NCI-H526 (cell line): ENCODE measurements at places on chromosomes 2 and 18.

DNA sequence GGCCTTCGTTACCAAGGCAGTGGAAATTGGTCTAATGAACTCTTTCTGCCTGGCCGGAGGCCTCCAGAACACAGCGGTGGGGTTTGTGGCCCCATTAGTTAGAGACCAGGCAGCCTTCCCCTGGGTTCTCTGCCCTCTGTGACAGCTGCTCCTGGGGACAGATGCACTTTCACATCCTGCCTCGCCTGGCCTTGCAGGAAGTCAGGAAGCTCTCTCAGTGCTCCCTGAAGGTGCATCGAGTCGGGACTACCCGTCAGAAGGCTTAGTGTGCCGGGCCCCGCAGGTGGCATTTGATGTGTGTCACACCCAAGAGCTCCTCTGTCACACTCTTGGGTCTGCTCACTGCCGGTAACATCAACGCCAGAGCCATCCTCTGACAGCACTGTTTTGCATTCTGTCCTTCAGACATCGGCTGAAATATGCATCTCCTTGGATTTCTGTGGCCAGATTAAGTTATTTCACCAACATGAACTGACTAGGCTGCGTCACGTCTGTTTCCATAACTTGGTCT lies 158.3 kb downstream of the LDLRAD4 start:
- DNase-seq = no peak

- DNase-seq = no peak
Observed at GRCh38 chr2:182444170-182444569, 17.3 kb upstream of the PDE1A start.

DNA sequence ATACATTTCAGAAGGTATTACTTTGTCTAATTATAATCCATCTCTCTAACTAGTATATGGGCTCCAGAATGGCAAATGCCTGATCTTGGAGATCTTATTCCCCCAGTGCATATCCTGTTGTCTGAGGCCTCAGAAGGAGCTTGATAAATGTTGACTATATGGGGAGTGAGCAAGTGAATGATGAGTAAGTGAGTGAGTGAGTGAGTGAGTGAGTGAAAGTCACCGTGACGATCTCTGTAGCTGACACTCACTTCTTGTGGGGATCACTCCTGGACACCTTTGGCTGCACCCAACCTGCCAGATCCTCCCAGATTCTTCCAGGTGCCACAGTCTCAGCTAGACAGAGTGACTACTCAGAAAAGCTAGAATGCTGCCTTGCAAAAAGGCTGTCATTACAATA lies 2.8 kb downstream of the XDH start:
- no peak for DNase-seq

- no peak for DNase-seq
Observed at GRCh38 chr18:9835825-9836224, 49.9 kb upstream of the TXNDC2 start.

GRCh38 chr18:57767259-57768050 lies 35.7 kb downstream of the ATP8B1 start:
- DNase-seq = no peak

DNA sequence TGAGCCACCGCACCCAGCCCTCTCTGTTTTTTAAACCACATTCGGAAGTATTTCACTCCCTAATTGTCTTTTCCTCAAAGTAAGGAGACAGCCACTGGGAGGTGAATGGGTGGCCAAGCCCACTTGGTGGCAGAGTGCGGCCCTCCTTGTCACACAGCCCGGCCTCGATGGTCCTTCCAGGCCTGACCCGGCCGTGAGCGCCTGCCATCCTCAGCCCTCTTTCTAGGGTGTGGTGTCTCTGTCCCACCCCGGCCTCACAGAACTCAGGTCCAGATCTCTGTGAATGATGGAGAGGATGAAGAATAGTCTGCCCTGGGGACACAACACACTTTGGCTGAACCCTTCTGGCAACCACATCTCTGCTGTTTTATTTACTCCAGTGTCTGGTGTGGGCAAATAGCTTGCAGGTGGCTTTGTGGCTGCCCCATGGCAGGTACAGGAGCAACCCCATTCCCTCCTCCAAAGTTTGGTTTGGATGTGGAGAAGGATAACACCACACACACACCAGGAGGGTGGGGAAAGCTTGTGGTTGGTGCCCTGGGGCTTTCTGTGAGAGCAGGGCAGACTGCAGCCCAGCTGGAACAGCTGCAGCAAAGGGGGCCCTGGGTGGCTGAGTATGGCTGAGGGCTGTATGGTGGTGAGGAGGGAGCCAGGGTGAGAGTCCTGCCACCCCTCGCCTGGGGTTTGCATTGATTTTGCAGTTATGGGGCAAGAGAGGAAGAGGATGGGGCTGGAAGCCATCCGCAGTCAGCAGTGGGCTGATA lies 88.6 kb downstream of the FAM168B start:
- DNase-seq = no peak

DNA sequence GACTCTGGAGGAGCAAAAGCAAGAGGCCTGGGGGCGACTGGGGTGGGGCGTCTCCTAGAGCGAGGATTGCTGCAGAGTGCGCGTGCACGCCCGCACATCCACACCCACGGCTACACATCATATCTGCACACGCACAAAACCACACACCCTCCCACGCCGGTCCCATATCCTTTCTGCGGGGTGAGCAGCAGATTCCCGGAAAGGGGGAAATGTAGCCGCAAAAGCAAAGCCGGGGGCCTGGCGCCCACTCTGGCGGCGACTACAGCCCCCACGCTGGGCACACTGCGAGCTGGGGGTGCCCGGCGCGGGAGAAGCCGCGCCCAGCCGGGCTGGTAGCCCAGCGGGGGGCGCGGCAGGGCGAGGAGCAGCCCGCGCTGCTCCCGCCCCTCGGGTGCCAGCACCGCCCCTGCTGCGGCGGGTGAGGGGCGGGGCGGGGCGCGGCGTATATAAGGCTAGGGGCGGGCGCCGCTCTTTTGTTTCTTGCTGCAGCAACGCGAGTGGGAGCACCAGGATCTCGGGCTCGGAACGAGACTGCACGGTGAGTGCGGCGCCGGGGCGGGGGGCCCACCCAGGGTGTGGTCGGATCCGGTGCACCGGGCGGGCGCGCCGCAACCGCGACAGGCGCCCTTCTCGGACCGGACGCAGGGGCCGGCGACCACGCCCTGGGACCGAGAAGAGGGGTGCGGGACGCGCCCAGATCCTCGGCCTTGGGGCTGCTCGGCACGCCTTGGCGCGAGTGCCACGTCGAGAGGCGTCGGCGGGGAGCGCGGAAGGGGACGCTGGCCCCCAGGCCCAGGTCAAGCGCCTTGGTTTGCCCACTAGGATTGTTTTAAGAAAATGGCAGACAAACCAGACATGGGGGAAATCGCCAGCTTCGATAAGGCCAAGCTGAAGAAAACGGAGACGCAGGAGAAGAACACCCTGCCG lies at the start of gene TMSB10:
TMSB10 (plus strand) TSS at position 476 of the 927 bp plus-strand sequence.
- peak; percentile 82 for DNase-seq

DNA sequence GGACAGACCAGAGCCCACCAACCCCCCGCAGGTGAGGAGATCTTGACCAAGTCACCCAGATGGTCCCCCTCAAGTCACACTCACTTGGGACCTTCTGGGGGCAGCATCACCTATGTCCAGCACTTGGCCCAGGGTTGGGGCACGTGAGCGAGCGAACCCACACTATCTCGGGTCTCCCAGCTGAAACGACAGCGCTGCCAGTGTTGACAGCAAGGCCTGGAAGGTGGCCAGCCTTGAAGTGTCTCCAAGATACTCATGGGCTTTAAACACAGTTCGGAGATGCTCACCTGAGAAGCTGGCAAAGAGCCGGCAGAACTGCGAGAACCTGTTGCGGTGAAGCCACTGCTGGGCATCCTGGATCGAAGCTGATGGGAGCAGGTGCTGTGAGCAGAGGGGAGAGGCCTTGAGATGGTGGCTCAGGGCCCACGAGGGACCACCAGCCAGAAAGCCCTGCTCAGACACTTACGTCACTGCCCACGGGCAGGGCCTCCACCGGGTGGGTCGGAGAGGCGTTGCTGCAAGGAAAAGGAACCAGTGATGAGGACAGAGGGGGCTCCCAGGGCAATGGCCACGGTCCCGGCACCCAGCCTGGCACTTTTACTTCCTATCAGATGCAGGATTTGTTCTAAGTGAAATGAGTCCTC lies 47.5 kb downstream of the TFCP2L1 start:
- no peak for DNase-seq

DNA sequence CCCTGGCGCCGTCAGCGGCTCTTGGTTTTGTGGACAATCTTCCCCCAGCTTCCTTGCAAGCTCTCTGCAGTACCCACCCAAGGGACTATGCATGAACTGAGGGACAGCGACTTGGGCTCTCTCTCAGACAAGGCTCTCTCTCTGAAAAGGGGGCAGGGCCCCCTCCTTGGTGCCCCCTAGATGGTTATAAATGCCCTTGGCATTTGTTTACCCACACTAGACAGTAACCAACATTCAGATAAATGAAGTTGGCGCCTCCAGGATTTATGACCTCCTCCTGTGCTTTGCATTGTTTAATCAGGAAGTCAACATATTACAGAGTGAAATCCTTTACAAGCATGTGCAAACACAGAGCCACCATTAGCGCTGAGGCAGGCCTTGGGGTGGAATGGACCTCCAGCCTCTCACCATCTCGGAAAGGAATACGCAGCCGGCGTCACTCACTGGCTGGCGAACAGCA lies 547.4 kb upstream of the ID2 start:
- peak; percentile 80 for DNase-seq

DNA sequence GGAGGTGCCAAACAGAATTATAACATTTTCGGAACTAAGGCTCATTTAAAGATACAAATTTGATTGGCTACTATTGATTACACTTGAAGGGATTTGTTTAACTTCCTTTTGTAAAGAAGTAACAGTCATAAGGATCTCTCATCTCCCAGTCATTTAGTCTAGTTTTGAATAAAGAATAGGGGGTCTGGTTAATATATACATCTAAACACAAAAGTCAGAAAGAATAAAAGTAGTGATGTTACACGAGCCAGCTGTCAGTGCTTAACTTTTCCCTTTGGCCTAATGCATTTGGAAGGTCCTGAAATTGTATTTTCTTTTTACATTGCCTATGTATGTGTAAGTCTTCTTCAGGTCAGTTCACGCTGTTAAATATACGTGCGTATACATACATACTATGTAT lies 8.1 kb downstream of the SEPTIN2 start:
- no peak for DNase-seq

- no peak for DNase-seq
Observed at GRCh38 chr2:30665761-30666265, 141.4 kb downstream of the CAPN13 start.

GRCh38 chr2:106356291-106356690 lies 111.9 kb downstream of the RGPD3 start:
- DNase-seq = no peak

DNA sequence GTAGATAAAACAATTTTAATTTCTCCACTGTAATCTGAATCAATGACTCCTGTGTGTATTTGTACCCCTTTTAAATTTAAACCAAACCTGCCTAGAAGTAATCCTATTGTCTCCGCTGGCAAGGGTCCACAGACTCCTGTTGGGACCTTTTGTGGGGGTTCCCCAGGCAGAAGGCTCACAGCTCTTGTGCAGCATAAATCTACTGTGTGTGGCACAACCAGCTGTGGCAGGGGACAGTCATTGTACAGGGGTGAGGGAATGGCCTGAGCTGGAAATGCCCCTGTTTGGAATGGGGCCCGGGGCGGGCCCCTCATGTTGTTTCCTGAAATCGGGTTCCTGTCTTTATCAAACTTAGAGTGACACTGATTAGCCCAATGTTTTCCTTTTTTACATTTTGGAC lies 318.2 kb upstream of the FAM98A start:
- DNase-seq = no peak

DNA sequence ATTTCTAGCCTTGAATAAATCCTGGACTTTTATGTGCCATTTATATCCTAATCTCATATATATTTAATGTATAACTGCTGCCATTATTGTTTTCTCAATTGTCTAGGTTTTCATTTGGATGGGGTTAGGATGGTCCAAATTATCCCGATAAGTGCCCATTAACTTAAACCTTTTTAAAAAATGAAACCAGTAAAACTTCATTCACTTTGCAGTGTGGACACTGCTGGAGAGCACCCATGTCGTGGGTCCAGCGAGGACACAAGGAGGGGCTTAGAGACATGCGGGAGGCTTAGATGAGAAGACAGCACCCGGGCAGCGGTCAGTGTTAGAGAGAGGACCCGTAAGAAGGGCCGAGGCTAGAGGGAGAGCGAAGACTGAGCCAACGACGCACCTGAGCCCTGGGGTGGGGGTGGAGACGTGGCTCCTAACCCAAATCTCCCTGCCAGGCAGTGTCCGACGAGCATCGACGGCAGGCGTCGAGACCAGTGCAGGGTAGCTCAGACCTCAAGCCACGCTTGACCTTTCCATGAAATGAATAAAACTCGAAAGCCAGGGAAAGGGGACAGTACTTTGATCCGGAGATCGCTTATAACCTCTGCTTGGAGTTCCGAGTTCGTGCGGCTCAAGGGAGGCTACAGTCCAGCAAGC lies 9.0 kb upstream of the EN1 start:
- DNase-seq = no peak

DNA sequence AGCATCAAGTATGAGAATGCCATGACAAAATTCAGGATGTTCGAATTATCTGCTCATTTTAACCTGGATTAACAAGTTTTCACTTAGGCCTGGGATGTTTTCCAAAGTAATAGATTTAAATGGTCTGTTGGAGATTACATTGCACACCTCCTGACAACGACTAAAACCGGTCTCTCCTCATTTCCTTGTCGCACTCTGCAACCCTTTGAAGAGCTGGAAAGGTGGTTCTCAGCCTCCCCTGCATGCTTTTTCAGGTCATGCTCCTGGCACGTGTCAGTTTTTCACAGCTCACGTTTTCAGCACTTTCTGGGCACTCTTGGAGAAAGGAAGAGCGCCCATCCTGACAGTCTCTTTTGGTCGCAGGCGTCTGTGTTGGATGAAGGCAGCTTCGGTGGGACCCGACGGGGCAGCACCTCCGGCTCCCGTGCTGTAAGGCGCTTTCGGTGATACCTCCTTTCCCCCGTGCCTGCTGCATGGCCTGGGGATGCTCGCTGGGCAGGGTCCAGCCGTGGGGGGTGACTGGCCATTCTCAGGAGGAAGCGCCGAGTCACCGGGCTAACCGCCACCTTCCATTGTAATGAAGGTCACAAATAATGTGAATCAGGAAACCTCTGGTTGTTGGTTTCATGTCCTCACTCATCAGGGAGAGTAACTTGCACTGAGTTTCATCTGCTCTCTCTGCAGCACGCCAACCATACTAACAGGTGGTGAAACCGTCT lies 63.5 kb upstream of the RBM44 start:
- no peak for DNase-seq

DNA sequence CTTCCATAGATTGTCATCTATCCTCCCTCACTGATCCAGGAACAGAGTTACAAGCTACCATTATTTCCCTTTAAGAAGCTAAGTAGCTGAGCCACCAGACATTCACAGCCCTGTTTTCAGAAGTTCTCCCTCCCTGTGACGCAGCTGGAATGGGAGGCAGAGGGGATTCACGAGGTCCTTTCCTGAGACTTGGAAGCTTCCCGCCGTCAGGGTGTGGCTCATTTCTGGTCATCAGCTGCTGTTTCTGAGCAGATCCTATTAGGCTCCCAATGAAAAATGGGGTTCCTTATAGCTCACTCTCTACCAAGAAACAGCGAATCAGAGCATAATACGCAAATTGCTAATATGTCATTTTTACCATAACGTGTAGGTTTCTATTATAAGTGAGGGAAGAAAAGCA lies 559.3 kb upstream of the ID2 start:
- no peak for DNase-seq

GRCh38 chr2:120379916-120380893 lies 34.3 kb downstream of the INHBB start:
- DNase-seq = peak; percentile 38
